ENCODE measurements at places on chromosomes 2 and 18. TPM values are rescaled to one million over a fixed set of nuclear protein-coding genes. Genes with fewer than 3 reads are reported as not detected.

Gene FHOD3
- 25.1 TPM for total RNA-seq

Gene LCT
- total RNA-seq: 0.57 TPM

GRCh38 chr2:96954011-96954846 lies 32.2 kb downstream of the FAM178B start:
- peak overlapping the region; percentile 53 for H3K27ac ChIP-seq
- H3K27me3 ChIP-seq: no peaks in the 10 kb centered on the region
- H3K4me3 ChIP-seq: no peak overlapping the region
- DNase-seq: no peak

GRCh38 chr2:66574701-66575624 lies 140.0 kb downstream of the MEIS1 start:
- H3K27ac ChIP-seq: peak overlapping the region; percentile 89
- H3K4me1 ChIP-seq: peaks cover 7% of the 10 kb centered on the region
- peak overlapping the region; percentile 39 for H3K4me3 ChIP-seq
- H3K27me3 ChIP-seq: peaks cover 13% of the 10 kb centered on the region
- no peaks in the 10 kb centered on the region for H3K36me3 ChIP-seq

DNA sequence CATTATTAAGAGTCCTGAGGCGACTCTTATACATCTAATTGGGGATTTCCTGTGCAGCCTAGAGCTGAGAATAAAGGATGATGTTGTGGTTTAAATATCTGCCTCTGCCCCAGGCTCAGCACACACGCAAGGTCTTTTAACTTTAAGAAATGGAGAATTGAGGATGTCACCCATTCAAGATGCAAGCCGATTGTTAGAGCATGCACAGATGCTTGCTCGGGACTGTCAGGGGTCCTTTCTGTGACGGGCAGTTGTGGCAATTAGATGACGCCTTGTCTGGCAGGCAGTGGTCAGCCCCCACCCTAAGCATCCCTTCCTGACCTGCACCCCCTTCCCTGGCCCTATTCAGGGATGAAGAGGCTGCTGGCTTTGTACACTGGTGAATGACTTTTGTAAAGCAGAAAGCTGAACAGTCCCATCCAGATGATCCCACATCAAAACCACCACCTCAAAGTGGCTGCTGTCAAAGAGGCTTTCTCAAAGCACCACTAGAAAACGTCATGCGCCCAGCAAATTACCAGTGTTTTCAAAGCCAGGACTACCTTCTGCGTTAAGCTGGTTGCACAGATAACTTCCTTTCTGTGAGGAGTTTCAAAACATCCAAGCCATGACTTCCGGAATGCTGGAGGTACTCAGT lies 23.7 kb downstream of the FAM178B start:
- H3K4me1 ChIP-seq: no peaks in the 10 kb centered on the region
- no peak overlapping the region for H3K27ac ChIP-seq
- H3K27me3 ChIP-seq: no peaks in the 10 kb centered on the region
- no peak for DNase-seq
- no peaks in the 10 kb centered on the region for H3K36me3 ChIP-seq
